Stimulated activated CD4-positive, alpha-beta T cell treated with anti-CD3 and anti-CD28 coated beads, Interleukin-1b, Interleukin-23, amount 100 ng/mL, for 24 hours (primary cell): ENCODE measurements at places on chromosomes 16 and 17.

DNA sequence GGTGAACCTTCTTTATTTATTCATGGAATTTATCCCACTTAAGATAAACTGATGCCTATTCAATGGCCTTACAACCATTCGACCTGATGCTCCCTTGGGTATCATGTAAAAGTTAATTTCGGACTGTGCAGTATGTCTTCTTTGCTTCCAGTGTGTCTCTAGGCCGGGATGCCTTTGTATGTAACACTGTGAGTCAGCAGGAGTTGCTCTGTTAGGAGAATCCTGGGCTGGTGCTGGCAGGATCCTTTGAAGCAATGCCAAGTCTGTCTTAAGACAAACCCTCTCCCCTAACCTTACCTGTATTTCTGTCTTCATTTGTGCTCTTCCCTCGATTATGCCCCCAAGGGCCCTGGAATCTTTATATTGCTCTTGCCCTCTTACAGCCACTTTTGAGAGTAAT, 37.9 kb upstream of the ABCA8 start:
- no peak for DNase-seq

- peak; percentile 82 for DNase-seq
Measured at GRCh38 chr17:58329035-58329809, 627 bp upstream of the TSPOAP1 start.

- no peak for DNase-seq
Measured at GRCh38 chr17:73663614-73664013, 19.4 kb upstream of the SDK2 start.

DNA sequence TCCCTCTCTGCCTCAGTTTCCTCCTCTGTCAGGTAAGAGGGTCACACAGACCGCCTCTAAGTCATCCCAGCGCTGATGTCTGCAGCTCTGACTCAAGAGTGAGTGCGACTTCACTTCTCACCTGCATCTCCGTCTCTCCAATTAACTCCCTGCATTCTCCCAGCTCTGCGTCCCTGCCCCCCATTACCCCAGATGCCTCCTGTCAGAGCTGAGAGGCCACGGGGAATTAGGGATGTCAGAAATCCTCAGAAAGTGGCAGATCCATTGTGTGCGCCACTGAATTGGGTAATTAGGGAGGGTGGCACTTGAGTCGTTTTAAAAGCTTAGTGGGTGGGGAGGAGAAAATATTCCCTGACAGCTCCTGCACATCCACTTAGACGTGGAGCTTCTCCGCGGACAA, 885.4 kb upstream of the EEF2KMT start:
- DNase-seq: no peak

DNA sequence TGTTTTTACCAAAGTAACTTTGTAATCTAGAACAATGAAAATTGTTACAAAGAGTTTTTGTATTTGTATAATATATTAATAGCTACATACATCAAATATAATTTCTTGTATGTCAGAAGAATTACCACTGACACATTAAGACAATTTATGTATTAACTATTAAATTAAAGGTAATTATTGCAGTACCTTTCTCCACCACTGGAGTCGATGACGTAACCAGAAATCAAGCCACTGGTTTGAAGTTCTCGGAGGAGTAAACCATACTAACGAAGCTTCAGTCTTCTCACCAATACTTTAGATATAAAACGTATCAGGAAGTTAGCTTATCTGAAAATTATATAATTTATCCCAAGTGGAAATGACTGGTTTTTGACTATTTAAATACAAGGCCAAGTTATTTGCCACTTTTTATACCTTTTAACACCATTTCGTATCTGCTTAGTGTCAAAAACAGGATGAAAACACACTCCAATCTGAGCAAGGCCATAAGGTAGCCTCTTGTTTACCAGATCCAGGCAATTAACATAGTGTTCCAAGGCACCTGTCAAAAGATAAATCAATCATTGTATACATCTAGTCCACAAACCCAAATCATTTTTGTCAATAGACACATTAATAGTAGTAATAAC, 4.3 kb downstream of the POLG2 start:
- DNase-seq: no peak

DNA sequence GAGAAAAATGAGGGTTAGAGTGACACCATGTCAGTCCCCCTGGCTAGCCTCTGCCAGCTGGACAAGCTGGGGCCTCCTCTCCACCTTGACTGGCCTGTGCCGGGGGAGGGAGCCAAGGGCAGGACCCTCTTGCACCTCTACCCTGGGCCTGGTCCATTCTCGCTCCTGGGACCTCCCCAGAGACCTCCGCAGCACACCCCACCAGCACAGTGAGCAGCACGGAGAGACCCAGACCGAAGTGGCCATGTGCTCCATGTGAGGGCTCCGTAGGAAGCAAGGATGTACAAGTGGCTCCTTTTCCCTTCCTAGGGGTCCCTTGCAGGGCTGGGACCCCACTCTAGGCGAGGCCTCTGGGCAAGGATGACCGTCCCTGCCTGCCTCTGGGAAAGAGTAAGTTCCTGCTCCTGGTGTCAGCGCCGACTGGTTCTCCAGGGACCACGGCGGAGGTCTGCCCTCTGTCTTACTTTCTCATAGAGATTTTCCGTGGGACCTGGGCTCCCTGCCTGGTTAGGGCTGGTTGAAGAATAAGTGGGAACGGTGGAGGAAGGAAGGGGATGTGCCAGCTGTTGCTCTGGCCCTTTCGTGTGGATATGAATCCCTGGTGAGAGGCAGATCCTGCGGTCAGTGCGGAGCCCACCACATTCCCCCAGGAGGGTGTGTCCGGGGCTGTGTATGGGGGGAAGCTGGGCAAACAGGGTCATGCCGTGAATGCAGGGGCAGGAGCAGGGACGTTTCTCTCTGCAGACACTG, 124.2 kb downstream of the METRNL start:
- DNase-seq: no peak

DNA sequence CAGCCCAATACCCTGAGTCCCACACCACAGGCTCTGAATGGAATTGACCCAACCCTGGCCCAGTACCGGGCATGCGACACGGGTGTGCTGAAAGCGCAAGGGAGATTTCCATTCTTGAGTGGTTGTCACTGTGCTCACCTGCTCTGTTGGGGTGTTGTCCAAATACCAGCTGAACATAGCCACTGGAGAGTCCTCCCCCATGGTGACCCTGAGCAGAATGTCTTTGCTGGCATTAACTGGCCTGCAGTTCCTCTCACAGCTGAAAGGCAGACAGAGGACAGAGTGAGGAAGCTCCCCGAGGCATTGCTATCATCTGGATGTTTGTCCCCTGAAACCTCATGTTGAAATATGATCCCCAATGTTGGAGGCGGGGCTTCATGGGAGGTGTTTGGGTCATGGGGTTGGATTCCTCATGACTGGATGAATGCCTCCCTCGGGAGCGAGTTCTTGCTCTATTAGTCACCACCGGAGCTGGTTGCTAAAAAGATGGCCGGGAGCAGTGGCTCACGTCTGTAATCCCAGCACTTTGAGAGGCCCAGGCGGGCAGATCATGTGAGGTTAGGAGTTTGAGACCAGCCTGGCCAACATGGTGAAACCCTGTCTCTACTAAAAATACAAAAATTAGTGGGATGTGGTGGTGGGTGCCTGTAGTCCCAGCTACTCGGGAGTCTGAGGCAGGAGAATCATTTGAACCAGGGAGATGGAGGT, 57.3 kb upstream of the BCO1 start:
- no peak for DNase-seq

GRCh38 chr17:59669411-59669810, 37.8 kb downstream of the PTRH2 start:
- DNase-seq: no peak

DNA sequence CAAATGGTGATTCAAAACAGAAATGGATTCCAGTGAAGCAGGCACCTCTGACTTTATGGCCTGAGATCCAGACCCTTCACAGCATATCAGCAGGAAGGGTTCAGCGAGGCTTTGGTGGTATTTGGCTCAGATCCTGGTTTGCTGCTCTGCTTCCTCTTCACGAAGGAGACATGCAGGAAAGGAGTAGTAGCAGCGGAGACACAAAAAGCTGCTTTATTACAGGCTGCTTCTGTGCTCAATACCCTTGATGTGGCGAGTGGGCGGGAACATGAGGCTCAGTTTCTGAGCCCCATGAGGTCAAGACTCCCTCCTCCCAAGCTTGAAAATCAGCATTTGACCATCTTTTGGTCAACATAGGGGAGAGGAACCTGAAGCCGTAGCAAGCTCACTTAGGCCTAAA, 213.3 kb upstream of the AXIN2 start:
- DNase-seq: no peak

GRCh38 chr17:47099987-47100711, 88.9 kb downstream of the CDC27 start:
- peak; percentile 85 for DNase-seq

GRCh38 chr16:26993963-26994362, 72.8 kb upstream of the C16orf82 start:
- DNase-seq: no peak

DNA sequence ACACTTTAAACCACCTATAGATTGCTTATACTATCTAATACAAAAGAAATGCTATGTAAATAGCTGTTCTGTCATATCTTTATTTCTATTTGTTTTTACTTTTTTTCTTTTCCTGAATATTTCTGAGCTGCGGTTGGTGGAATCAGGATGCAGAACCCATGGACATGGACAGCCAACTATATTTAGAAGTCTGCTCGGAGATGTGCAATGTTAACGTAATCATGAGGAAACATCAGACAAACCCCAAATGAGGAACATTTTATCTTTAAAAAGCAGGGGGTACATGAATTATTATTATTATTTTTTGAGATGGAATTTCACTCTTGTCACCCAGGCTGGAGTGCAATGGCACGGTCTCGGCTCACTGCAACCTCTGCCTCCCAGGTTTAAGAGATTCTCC, 31.4 kb upstream of the GHDC start:
- DNase-seq: no peak

DNA sequence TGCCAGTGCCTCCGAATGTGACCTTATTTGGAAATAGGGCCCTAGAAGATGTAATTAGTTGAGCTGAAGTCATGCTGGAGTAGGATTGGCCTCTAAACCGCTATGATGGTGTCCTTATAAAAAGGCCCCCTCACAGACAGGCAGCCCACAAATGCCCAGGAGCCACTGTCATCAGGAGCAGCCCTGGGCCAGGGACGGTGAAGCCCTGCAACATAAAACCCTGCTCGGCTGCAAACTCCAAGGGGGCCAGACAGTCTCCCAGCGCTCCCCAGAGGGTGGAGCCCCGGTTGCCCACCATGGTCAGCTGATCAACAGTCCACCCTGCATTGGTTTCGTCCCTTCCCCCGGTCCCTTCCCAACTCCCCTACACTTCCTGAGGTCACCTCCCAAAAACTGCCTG, 351.7 kb downstream of the FOXL1 start:
- DNase-seq: no peak

- no peak for DNase-seq
Measured at GRCh38 chr17:72173499-72174116, 52.8 kb downstream of the SOX9 start.

- no peak for DNase-seq
Measured at GRCh38 chr17:65278820-65279184, 141.6 kb downstream of the RGS9 start.
